ENCODE measurements at places on chromosomes 5 and 9.

- no peak for DNase-seq
Measured at GRCh38 chr9:87798261-87798833, 72.4 kb downstream of the CTSL start.

GRCh38 chr5:61409568-61409967 lies 77.5 kb downstream of the ZSWIM6 start:
- no peak for DNase-seq

- no peak for DNase-seq
Measured at GRCh38 chr9:110152704-110153374, 55.1 kb downstream of the C9orf152 start.

DNA sequence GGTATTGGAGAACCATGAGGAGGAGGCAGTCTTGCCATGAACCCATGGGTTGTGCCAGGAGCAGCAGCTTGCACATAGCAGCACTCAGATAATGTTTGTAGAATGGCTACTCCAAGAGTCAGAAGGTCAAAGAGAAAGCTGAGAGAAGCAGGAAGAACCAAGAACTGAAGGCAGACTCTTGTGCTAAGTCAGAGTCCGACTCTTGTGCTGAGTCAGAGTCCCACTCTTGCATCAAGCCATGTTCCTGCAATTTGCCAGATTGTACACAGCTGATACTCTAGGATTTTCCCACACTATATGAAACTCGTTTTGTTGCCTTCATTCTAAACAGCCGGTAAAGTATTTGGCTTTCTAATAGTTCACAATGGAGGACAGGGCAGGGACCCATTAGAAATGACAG lies 26.2 kb upstream of the HSPA9 start:
- no peak for DNase-seq

DNA sequence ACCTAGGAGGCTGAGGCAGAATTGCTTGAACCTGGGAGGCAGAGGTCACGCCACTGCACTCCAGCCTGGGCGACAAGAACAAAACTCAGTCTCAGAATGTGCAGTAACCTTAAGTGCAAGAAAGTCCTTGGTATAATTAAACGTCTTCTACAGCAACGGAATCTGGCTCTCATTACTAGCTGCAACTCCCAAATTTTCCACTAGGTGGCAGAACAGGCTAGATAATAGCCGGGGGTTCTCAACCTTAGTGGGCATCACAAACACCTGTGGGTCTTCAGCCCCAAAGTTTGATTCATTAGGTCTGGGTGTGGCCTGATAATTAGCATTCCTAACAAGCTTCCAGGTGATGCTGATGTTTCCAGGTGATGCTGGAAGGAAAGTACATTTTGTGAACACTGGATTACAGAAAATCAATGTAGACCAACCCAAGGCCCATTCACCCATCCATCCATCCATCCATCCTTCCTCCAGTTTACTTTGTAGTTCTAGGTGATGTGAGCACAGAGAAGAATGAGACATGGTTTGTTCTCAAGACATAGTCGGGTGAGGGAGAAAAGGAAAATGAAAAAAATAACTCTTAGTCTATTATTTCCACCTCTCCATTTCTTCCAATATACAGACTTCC lies 37.3 kb downstream of the FBXW2 start:
- DNase-seq = peak; percentile 20

DNA sequence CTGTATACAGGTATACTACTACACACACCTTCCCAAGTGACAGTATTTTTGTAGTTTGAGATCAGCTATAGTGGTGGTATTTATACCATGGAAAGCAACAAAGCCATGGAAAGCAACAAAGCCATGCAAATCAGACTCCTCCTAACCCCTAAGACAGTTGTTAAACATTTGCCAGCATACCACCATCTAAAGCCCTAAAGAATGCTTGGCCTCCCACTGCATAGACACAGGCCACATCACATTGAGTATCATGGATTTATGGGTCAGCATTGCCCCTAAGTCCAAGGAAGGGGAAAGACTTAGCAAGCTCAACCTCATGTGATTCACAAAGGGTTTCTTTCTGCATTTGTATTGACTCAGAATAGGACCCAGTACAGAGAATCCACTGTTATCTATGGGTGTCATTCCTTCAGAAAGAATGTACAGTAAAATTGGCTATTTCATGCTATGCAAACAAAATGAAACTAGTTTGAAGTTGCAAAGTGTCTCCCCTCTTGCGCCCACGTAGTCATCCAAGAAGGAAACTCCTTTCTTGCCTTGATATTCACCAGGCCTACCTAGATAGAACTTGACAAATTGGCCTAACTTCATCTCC lies 70.4 kb upstream of the IQGAP2 start:
- DNase-seq = no peak
